ENCODE measurements at places on chromosomes 1 and 21.

GRCh38 chr1:230534224-230534623, 108.1 kb upstream of the COG2 start:
- no peak for DNase-seq

GRCh38 chr1:119260506-119260905, 108.1 kb upstream of the HAO2 start:
- DNase-seq, result no peak

DNA sequence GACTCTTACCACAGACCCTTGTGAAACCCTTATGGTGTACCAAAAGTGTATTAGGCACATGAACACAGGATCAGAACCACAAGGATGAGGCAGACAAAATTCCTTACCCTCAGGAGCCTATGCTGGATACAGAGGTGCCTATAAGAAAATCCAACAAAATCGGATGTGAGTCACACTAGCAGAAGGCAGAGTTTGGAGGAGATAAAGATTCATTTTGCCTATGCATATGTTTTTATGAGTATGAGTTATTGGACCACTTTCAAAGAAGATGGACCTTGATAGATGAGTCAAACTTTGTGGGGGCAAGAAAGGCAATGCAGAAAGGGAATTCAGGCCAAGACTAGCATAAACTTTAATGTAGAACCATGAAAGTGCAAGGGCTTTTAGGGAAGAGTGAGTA, 17.0 kb downstream of the CAMK1G start:
- DNase-seq, result no peak

DNA sequence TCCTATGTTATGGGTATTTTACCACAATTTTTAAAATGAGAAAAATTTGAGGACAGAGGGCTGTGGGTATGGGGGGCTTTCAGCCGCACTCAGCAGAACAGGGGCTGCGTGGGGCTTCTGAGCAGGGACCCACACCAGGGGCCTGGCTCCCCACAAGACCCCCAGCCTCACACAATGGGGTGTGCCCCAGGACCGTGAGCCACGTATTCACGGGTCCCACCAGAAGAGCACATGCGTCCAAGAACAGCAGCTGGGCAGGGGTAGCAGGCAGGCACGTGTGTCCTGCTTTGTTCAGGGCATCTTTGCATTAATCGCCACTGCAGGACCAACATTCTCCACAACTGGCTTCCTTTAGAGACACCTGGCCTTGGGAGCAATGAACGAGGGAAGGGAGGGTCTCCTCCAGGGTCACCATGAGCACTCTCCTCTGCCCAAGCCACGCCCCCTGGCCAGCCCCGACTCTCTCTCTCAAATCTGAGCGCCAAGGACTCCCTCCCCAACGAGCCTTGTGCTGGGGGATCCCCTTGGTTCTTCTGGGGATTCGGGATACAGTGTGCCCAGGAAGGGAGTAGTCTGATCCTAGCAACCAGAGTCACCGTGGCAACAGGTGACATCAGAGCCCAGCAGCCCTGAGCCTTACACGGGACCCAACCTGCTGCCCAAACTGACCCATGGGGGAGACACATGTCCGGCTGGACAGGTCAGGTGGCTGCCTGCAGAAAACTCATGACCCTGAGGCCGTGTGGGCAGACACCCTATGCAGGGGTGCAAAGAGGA, 7.4 kb upstream of the ARF1 start:
- no peak for DNase-seq

GRCh38 chr1:53270873-53271272, 32.6 kb upstream of the MAGOH start:
- no peak for DNase-seq

- DNase-seq, result peak; percentile 72
Observed at GRCh38 chr1:18681423-18681835, 50.8 kb downstream of the PAX7 start.

GRCh38 chr1:230844561-230844960, 23.8 kb downstream of the C1orf198 start:
- no peak for DNase-seq

DNA sequence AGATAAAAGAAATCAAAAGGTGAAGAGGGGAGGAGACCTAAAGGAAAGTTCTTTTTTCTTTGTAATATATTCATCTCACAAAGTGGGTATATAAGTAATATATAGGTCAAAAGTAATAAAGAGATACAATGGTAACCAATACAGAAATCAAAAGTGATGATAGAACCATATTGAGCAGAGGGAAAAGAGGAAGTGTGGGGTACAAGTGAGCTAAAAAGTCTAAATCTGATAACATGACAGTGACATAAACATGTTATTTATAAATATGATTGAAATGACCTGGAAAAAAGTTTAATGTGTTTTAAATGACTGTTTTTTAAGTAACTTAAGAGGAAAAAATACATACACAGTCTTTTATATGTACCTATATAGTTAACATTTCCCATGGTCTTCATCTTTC, 70.5 kb downstream of the MRPL39 start:
- DNase-seq, result no peak

- peak; percentile 57 for DNase-seq
Observed at GRCh38 chr1:233897325-233898162, 6.9 kb upstream of the SLC35F3 start.

DNA sequence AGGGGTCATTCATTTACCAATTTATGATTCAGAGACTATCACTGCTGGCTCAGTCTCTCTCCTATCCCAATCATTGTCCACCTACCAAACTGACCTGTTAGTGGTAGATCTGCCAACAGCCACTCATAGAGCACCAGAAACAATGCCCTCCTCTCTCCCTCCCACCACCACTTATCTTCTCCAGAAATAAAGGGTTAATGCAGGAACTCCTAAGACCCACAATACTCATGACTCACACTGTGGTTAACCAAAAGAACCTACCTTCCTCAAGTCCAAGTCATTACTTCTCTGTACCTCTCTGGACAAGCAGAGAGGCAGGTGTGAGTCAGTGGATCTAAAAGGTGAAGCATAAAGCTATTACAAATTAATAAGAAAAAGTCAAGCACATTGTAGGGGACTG, 40.9 kb upstream of the CAMK1G start:
- DNase-seq, result no peak

DNA sequence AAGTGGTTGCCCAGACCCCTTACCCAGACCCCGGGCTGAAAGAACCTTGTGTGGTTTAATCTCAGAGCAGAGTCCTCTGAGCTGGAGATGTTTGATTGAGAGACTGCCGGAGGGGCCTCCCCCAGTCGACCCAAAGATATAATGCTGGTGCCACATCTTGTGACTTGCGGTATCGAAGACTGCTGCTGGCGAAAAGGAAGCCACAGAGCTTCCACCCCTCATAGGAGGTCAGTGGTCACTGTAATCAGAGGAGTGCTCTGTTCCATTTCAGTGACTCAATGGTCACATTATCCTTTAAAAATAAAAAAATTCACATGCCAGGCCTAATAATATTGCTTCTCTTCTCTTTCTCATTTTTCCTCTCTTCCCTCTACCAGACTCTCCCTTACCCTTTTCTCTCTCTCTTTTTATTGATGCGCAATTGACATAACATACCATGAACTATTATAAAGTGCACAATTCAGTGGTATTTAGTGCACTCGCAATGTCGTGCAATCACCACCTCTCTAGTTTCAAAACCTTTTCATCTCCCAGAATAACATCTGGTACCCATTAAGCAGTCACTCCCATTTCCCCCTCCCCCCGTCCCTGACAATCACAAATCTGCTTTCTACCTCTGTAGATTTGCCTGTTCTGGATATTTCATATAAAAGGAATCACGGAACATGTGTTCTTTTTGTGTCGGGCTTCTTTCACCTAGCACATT, 52.6 kb upstream of the LYST start:
- no peak for DNase-seq

DNA sequence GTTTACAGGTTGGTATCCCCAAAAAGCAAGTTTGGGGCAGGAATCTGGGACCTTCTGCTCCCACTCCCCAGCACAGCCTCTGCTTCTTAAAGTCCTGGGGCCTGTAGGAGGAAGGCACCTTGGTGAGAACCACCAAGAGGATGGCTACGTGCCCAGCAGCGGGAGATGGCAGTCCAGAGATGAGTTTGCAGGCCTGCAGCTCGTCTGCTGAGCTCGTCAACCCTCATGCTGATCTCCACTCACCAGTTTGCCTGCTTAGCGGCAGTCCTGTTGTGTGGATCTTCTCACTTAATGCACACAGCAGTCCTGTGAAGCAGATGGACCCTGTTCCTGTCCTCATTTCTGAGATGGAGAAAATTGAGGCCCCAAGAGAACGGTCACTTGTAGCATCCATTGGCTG, 160.5 kb downstream of the DYRK1A start:
- no peak for DNase-seq

DNA sequence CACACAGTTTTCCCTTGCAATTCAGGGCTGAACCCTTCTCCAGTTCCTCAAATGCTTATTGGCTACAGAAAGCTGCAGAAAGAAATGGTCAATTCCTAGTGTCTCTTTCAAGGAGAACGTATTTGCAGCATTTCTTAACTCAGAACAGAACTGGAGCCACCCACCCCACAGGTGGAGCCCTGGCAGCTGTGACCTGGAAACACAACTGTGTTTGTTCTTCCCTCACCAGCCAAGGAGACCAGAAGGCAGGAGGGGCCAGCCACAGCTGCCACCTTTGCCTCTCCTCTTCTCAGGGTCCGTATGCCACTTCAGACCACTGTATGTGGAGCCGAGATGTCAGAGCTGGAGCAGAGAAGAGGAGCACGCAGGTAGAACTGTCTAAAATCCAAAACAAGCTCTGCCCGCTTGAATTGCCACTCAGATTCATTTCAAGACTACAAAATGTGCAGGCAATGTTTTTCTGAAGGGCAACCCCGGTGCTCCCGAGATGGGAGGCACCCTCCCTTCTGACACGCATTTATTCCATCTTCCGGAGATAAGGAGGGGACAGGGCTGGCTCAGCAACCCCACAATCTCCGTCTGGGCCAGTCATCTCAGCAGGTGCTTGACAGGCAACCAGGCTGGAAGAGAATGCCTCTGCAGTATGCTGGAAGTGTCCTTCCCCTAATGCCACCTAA, 16.7 kb downstream of the CD247 start:
- DNase-seq, result no peak
